ENCODE measurements at places on chromosomes 3 and 15.
A peak's percentile ranks its signal among the peaks of the same experiment; 100 is the strongest.

DNA sequence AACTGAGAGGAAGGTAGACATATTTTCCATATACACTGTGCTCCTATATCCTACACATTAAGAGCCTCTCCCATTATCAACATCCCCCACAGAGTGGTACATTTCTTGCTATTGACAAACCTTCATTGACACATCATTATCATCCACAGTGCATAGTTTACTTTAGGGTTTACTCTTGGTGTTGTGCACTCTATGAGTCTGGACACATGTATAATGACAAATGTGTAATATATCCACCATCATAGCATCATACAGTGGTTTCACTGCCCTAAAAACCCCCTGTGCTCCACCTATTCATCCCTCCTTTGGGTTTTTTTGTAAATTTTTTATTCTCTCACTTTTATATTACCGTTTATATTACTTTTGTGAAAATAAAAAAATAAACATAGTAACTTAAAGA is 22.2 kb upstream of the CLDN18 start:
- H3K4me3 ChIP-seq, result no peak overlapping the region
- H3K4me1 ChIP-seq, result peaks cover 2% of the 10 kb centered on the region
- no peak overlapping the region for H3K27ac ChIP-seq
- no peaks in the 10 kb centered on the region for H3K36me3 ChIP-seq

DNA sequence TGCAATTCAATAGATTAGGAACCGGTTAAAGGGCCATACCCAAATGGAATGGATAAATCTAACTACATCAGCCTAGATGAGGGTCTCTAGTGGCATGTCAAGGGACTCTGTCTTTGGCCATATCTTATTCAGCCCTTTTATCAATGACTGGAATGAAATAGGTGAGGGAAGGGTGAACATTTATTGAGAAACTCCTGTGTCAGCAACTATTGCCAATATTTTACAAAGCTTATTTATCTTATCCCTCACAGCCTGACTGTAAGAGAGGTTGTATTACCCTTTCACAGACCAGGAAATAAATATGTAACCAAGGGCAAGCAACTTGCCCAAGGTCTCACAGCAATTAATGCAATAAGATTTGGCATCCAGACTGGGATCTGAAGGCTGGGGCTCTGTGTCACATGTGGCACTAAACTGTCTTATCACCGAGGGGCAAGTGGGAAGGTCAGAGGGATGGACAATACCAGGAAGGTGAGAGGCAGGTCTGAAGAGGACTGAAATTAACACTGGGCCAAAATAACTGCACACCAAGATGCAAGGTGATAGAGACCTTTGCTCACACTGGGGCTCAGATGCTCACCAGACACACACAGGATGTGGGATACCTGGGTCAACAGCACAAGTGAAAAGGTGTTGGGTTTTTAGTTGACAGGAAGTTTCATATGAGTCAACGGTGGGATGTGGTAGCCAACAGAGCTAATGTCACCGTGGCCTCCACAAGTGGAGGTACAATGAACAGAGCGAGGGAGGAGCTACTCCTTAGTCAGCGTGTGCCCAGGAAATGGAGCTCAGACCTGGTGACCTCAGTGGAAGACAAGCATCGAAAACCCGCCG is 261.3 kb downstream of the RPLP1 start:
- no peaks in the 10 kb centered on the region for H3K27me3 ChIP-seq
- H3K4me1 ChIP-seq, result peaks cover 55% of the 10 kb centered on the region
- H3K4me3 ChIP-seq, result peak overlapping the region; percentile 69
- DNase-seq, result peak; percentile 62
- peaks cover 14% of the 10 kb centered on the region for H3K36me3 ChIP-seq

- peak overlapping the region; percentile 84 for H3K27ac ChIP-seq
- peaks cover 48% of the 10 kb centered on the region for H3K4me1 ChIP-seq
- DNase-seq, result peak; percentile 57
- peak overlapping the region; percentile 96 for H3K4me3 ChIP-seq
- H3K27me3 ChIP-seq, result no peaks in the 10 kb centered on the region
Observed at GRCh38 chr3:20043396-20043795, 3.1 kb downstream of the KAT2B start.

DNA sequence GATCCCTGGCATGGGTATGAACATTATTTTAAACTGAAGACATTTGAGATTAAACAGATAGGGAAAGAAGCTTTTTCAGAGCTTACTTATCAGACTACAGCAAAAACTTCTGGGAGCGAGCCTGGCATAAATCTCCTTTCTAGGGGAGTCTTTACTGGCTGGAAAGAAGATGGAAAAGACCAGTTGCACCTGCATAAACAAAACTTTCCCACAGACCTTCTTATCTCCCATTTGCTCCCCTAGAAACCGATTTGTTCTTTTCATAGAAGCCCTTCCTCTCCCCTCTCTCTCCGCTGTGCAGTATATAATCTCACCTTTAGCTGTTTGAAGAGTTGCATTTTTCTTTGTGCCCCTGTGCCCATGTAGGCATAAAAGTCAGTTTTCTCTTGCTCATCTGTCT is 93.2 kb downstream of the CHRNA7 start:
- H3K36me3 ChIP-seq, result no peaks in the 10 kb centered on the region
- DNase-seq, result no peak
- H3K4me1 ChIP-seq, result no peaks in the 10 kb centered on the region

GRCh38 chr3:145383416-145383815 is 777.6 kb downstream of the PLOD2 start:
- no peak overlapping the region for H3K27ac ChIP-seq
- H3K36me3 ChIP-seq, result no peaks in the 10 kb centered on the region
- H3K27me3 ChIP-seq, result no peaks in the 10 kb centered on the region
- H3K4me3 ChIP-seq, result no peak overlapping the region
- no peaks in the 10 kb centered on the region for H3K4me1 ChIP-seq

- H3K4me1 ChIP-seq, result peaks cover 46% of the 10 kb centered on the region
- peak overlapping the region; percentile 99 for H3K4me3 ChIP-seq
- peak overlapping the region; percentile 100 for H3K27ac ChIP-seq
- H3K36me3 ChIP-seq, result peaks cover 51% of the 10 kb centered on the region
- peaks cover 6% of the 10 kb centered on the region for H3K27me3 ChIP-seq
- no peak for DNase-seq
Observed at GRCh38 chr3:185936273-185936629, 1.6 kb downstream of the TRA2B start.

Data from activated naive CD8-positive, alpha-beta T cell treated with anti-CD3 and anti-CD28 coated beads, Interleukin-2, amount 10 ng/mL, durations not matched to agents 7 days and 5 days (primary cell).